Effector CD4-positive, alpha-beta T cell (primary cell): ENCODE measurements at places on chromosomes 6 and 20.

- DNase-seq: no peak
Measured at GRCh38 chr6:44120692-44121443, 6.4 kb downstream of the MRPL14 start.

DNA sequence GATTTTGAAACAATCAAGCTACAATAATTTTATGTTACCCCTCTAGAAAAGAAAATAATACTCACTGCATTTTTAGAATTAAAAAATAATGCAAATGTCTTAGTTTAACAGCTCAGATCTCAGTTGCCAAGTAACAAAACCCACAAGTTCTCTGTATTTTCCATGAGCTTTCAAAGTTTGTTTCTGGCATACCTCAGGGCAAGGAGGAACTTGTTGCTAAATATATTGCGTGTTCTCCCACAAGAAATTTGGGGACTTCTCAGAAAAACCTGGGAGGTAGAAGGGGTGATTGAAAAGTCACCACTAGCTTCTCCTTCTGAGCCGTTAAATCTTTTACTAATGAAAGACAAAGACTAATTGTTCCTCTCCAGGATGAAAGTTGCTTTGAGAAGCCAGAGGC, 236.8 kb upstream of the MARCKS start:
- no peak for DNase-seq

GRCh38 chr6:70956451-70957283, at the start of gene B3GAT2:
Gene B3GAT2 (minus strand): TSS chr6:70957060. CDS start chr6:70956429, 631 bp downstream.
- DNase-seq: no peak

DNA sequence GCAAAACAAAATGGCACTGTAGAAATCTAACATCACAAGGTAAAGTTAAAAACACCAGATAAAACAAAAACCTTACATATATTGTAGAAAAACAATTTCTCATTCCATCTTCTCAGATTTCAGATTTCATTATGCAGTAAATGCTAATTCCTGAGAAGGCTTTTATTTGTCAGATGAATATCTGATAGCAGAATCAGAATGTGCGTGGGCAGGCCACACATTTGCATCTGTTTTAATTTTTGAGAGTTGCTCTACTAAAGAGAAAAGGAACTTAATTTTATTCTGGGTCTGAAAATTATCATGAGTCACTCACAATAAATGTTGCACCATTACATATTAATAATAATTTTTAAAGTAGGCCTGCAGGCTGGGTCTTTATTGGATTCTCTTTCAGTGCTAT, 329.3 kb upstream of the SPTLC3 start:
- no peak for DNase-seq

GRCh38 chr6:8683204-8683603, 247.9 kb upstream of the SLC35B3 start:
- no peak for DNase-seq

DNA sequence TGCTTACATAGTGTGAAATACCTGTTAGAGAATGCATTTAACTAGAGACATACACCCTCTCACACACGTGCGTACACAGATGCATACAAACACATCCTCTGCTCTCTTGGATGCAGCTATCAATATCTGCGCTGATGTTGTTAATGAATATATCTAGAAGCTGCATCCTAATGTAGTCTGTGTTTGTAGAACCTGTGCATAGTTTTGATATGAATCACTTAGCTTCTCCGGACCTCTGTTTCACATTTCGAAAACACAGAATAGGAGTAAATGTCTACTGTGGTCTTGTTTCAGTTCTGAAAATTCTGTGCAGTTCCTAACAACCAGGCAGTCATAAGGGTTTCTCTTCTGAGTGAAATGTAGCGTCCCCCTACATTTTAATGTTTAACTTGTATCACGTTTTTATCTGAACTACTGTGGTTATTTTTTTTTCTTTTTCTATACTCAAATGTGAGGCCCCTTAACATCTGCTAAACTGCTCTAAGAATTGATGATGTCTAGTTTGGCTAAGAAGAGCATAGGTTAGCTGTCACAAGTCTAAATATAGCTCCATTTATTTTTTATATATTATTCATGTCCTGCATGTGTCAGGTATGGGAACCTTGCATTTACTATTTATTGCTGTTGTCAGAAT, 254.5 kb downstream of the TMEM242 start:
- DNase-seq: no peak
